ENCODE measurements at places on chromosomes 1 and 21.

GRCh38 chr1:167088746-167089417 lies 1.3 kb downstream of the GPA33 start:
- no peak for DNase-seq

DNA sequence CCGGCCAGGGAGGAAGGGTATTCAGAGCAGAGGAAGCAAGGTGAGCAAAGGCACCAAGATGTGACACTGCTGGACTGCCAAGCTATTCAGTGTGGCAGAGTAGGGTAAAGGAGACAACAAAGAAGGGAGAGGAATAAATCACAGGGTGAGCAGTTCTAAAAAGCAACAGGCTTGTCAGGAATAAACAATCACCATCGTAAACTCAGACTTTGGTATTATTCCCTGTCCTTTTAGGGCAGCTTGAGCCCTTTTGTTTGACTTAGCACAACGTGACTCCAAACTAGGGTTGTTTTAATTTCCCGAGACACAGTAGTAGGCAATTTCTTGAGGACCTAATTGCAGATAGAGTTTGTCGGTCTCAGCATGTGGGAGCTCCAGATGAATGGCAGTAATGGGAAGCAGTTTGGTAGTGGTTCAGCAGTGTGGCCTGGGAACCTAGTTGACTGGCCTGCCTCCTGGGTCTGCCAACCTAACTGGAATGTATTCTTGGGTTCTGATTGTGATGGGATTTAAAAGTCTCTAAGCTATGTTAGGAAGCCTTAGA lies 4.3 kb downstream of the CR1L start:
- DNase-seq, result no peak

- no peak for DNase-seq
Measured at GRCh38 chr1:195105281-195105680, 1503.0 kb downstream of the KCNT2 start.

DNA sequence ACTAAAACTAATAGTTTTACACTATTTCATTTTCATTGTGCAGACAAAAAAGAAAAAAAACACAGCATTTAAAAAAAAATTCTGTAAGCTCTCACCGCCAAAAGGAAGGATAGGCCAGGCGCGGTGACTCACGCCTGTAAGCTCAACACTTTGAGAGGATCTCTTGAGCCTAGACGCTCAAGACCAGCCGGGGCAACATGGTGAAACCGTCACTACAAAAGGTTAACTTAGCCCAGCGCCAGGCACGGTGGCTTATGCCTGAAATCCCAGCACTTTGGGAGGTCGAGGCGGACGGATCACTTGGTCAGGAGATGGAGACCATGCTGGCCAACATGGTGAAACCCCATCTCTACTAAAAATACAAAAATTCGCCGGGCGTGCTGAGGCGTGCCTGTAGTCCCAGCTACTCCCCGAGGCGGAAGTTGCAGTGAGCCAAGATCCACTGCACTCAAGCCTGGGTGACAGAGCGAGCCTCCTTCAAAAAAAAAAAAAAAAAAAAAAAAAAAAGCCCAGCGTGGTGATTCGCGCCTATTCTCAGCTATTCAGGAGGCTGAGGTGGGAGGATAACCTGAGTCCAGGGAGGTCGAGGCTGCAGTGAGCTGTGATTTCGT lies 14.3 kb upstream of the SPEN start:
- no peak for DNase-seq

DNA sequence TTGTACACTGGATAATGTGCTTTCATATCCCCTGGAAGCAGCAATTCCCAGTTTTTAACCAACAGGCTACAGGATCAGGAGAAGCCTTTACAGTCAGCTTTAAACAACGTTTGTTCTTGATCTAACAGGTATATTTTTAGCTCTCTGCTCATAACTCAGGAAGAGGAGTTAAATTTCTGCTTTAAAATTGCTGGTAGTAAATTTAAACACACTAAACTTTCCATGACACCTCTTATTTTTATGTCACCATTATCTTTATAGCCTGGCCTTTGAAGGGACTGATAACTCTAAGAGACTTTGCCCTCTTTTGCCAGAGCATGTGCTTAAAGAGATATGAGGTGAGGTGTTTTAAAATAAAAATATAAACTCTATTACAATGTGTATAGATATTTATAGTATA lies 119.6 kb upstream of the BRINP3 start:
- no peak for DNase-seq

GRCh38 chr1:48960320-48960719 lies 183.6 kb upstream of the BEND5 start:
- no peak for DNase-seq

GRCh38 chr1:22150923-22151322 lies 8.0 kb upstream of the WNT4 start:
- DNase-seq, result no peak

DNA sequence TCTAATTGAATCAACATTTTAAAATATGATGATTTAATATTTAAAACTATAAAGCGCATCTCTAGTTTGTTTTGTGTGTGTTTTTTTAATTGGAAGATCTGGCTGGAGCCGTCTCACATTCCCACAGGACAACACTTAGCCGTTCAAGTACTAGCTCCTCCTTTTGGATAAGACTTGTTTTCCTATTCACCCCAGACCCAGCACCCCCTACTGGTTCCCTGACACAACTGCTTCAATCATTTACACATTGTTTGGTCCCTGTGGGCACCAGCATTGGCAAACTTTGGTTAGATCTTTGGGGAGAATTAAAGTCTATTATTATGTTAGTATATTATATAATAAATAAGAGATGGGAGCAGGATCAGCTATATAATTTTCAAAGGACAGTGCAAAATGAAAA lies 34.5 kb downstream of the TYW3 start:
- no peak for DNase-seq

GRCh38 chr1:41891199-41891896 lies 27.4 kb downstream of the HIVEP3 start:
- DNase-seq, result peak; percentile 25

DNA sequence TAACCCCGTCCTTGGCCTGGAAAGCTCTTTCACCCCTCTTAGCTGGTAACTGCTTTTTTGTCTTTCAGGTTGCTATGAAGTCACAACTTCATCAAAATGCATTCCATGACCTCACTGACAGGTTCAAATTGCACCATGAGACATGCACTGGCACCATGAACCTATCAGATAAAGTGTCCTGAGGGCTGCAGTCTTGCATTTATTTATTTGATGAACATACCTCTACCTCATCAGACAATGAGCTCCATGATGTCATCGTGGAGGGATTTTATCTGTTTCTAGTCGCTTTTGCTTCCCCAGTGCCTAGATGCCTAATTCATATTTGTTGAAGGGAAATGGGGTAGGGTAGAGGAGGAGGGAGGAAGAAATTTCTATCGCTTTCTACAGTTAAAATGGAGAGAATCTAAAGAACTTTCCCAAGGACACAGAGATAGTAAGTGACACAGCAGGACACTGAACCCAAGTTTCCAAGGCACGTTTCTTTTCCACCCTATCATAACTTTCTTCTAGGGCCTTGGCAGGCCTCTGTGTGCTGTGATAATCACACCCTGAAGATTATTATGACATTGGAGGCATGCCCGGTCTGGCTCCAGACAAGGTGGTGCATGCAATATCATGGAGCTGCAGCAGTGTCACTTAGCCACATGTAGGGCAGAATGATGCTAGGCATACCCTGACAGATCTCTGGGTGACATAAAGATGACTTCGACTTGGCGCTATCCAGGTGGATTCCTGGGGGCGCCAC lies 69.5 kb downstream of the CD58 start:
- DNase-seq, result no peak

DNA sequence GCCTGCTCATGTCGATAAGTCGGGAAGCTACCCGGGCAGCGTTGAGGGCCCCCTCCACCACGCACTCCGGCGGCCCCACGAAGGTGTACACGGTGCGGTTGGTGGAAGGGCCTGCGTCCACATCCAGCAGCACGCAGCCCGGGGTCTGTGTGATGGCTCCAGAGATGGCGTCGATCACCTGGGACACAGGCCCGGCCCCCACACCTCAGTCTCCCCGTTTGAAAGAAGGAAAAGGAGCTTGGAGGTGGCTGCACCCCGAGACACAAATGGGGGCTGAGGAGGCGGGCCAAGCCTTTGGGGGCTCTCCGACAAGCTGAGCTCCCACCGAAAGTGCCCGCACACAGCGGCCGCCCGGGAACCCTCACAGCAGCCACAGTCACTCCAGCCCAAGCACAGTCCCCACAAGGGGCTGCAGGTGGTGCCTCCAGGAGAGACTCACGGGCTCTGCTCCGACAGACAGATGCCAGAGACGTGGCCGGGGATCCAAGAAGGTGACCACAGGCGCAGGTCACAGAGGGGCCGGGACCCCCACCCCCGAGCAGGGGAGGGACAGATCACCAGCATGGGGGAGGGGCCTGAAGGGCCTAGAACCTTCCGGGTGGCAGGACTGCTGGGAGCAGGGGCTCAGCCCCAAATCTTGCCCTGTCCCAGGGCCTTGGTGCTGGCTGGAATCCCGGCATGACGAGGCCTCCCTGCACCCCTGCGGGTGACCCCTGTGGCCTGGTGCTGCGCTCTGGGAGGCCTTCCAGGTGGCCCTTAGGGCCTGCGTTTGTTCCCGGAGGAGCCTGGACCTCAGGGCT lies 1.0 kb downstream of the FTCD start:
- DNase-seq, result no peak

DNA sequence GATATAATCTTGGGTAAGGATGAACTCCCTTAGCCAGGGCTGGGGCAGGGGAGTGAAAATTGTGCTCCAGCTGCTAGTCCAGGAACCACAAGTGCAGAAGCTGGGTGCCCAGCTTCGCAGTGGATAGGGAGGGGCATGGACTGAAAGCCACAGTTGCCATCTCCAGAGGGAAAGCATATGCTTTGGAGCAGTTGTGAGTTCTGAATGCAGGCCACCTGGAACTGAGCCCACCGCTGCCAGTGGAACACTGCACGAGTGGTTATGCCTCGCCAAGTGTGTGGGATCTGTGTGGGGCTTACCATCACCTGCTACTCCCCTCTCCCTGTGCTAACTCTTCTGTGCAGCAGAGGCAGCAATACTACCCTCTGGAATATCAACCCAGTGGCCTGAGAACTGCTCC lies 158.4 kb upstream of the DPT start:
- DNase-seq, result no peak

DNA sequence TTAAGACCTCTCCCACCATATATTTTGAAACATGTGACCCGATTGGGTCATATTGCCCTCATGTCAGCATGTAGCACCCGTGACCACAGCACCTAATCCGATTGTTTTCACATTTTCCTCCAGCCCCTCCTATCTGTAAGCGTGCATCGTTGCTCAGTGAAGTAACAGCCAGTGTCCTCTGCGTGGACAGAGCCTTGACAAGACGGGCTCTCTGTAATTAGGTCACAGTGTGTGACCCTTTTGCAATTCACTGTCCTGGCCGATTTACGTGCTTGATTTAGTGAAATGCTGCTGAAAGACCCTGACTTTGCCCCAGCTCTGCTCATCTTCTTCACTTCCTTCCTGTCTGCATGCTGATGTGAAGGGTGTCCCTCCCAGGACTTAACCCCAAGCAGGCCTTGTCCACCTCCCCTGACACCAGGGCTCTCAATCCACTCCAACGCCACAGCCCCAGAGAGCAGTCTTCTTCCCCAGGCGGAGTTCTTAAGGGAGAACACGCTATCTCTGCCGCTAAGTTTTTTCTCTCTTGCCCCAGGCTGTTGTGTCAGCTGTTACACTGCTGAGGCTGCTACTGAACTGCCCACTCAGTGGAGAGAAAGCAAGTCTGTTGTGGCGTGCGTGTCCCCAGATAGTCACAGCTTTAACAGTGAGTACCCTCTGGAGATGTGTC lies 19.4 kb downstream of the URB2 start:
- DNase-seq, result no peak

GRCh38 chr1:83734420-83734819 lies 264.5 kb downstream of the TTLL7 start:
- DNase-seq, result no peak

GRCh38 chr1:169874229-169874628 lies 19.5 kb downstream of the SCYL3 start:
- DNase-seq, result no peak

GRCh38 chr1:88276163-88276562 lies 407.9 kb upstream of the PKN2 start:
- no peak for DNase-seq

- no peak for DNase-seq
Measured at GRCh38 chr1:42319871-42320484, 15.1 kb downstream of the FOXJ3 start.

DNA sequence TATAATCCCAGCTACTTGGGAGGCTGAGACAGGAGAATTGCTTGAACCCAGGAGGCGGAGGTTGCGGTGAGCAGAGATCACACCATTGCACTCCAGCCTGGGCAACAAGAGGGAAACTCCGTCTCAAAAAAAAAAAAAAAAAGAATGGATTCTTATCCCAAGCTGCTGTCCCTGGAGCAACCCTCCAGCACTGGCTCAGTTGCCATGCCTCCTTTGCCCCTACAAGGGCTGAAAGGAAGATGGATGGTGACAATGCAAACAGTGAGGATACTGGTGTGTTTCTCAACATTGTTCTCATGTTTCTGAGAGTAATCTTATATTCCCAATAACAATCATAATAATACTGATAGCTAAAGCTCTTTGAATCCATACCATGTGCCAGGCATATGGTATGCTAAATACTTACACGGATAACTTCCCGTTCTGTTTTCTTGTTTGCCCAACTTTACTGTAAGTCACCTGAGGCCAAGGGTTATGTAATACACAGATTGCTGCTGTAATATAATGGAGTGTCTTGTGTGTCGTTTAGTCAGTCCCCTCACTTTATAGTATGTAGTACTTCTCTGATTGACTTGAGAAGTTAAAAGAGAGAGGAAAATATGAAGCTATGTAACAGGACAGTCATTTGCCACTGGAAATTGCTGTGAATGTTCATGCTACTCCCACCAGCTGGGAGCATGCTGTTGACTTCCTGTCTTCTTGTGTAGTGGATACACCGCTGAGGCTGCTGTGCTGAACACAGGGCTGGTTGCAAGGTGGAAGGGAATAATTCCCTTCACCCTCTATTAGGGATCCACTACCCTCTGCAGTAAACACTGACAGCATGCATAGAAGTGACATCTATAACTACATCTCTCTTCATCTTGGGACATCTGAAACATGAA lies 153.6 kb downstream of the CNIH3 start:
- no peak for DNase-seq

DNA sequence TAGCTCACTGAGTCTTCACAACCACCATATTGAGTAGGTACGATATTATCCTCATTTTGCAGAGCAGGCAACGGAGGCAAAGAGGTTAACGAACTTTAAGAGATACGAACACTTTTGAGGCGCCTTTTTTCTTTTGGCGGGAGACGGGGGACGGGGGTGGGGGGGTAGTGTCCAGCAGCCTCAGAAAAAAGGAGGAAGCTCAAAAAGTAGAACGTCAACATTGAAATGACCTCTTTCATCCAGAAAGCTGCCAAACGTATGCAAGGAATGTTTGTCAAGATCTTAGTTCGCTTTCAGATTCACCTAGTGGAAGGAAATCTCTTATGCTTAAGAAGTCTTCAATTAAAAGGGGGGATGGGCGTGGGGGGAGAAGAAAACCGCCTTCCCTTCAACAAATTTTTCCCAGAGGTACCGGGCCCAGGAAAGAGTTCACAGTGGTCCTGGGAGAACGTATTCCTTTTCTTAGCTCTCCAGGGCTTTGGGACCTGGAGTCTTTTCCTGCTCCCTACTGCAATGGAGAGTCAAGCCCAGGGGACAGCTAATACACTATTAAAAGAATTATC lies 1.1 kb upstream of the PCAT6 start:
- DNase-seq, result no peak

GRCh38 chr1:242448910-242449645 lies 75.4 kb downstream of the PLD5 start:
- no peak for DNase-seq
